ENCODE measurements at places on chromosomes 11 and 22.

DNA sequence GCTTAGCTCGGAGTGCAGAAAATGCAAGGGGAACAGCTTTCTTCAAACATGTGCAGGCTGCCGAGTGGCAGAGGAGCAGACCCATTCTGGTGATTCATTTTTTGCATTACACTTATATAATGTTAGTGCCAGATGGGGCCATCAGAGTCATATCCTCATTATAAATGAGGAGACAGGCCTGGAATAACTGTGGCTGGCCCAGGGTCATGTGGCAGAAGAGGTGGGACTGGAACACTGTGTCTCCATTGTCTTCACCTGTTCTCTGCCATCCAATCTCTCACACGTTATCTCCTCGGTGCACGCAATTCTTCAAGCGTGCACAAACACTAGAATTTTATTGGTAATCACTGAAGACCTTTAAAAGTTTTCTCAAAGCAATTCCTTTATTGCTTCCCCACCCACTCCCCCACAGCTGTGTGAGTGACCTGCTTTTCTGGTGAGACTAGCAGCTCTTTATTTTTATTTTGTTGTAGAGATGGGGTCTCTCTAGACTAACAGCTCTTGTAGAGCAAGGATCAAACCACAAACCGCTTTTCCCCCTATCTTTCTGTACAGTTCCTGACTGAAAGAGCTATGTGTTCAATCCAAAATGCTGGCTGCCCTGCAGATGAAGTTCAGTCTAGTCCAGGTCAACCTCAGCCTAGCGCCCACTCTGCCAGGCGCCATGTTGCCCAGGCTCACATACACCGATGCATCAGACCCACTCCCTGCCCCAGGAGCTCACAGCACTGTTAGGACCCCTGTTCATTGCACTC lies 75.3 kb downstream of the ST3GAL4 start:
- DNase-seq: no peak

DNA sequence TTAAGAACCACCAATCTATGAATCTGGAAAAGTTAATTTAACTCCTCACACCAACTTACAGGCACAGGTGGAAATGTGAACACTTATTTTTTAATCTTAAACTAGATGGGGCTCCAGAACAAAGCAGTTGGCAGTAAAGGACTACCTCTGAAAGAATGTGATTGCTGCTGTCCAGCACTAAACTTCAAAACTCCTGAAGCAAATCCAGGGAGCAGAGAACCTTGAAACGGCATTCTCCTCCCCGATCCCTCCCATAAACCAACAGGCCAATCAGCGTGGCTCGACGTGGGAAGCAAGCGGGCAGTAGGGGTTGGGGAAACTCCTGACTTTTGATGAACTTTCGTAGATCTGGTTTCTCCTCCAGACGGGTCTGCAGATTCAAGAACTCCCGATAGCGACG lies 5.0 kb downstream of the SNX19 start:
- DNase-seq: no peak

- DNase-seq: no peak
Measured at GRCh38 chr11:35334385-35335090, 84.8 kb downstream of the SLC1A2 start.

- DNase-seq: no peak
Measured at GRCh38 chr22:30182350-30182745, 64.2 kb downstream of the LIF start.

DNA sequence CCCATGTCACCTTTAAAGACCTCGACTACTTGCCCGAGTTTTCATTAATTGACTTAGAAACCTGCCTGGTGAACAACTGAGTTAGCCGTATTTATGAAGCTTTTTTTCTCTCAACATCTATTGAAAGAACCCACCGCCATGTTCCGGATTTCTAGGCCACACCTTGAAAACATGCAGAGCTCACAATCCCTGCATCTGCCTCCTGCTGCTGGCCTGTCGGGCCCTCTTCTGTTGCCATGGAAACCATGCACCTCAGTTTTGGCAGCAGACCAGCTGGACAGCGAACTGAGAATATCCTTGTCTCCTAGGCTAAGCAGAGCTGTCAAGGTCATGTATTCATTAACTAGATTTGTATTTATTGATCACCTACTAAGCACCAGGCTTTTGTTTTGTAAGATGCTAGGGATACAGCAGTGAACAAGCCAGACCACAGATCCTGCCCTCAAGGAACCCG lies 4.3 kb upstream of the PATZ1 start:
- DNase-seq: no peak

DNA sequence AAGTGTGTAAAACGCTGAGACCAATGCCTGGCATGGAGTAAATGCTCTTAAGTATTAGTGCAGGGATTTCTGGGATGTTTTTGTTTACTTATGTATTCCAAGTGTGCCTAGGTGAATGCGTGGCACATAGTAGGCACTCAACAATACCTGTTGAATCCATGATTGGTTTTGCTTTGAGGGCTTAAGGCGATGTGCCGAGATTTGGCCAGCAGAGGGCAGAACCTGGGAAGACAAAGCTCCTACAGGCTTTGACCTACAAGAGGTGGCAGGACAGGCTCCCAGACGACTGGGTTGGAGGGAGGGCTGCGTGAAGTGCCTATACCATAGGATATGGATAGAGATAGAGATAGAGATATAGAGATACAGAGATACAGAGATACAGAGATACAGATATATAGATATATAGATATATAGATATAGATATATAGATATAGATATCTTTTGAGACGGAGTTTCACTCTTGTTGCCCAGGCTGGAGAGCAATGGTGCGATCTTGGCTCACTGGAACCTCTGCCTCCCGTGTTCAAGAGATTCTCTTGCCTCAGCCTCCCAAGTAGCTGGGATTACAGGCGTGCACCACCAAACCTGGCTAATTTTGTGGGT lies 13.9 kb downstream of the KCNE3 start:
- DNase-seq: peak; percentile 46

- DNase-seq: no peak
Measured at GRCh38 chr11:96287822-96288439, 55.1 kb downstream of the MAML2 start.

GRCh38 chr11:76025068-76025467 lies 181.2 kb downstream of the WNT11 start:
- DNase-seq: no peak

- no peak for DNase-seq
Measured at GRCh38 chr11:113578033-113578380, 102.8 kb upstream of the DRD2 start.

DNA sequence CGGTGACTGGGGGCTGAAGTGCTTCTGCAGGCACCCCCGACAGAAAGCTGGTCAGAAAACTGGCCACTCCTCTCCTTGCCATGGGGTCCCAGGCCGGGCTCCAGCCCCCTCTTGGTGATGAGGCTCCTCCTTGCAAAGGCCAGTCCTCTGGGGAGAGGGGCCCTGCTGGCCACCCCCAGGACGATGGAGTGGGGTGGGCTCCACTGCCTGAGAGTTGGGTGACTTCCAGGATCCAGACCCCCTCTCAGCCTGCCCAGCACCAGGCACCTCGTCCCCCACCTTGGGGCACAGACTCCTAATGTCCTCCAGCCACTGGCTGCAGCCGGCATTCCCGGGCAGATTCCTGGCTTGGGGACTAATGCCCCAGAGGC lies 441 bp upstream of the RPS6KA4 start:
- no peak for DNase-seq

- no peak for DNase-seq
Measured at GRCh38 chr22:26585104-26585790, 4.7 kb downstream of the TPST2 start.

DNA sequence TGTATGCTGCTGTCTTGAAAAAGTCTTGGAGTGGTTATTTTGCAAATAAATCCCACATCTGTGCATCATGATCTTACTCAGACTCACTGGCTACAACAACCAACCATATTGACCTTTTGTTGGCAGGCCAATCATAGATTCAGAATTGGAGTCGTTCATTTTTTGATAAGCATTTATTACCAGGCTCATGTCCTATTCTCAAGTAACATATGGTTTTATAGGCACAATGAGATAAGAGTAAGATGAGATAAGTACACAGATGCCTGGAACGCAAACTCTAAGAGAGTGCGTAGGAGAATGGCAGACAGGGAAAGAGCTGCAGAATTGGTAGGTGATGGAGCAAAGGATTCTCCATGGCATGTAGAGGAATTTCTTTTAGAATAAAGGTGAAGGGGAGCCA lies 71.6 kb upstream of the SLC5A12 start:
- no peak for DNase-seq

- DNase-seq: no peak
Measured at GRCh38 chr11:118607401-118608359, at the start of gene PHLDB1. Gene PHLDB1 (plus strand): TSS chr11:118607615. CDS start chr11:118613837, 6,222 bp downstream.

- no peak for DNase-seq
Measured at GRCh38 chr22:42820045-42820763, 36.9 kb downstream of the ARFGAP3 start.

DNA sequence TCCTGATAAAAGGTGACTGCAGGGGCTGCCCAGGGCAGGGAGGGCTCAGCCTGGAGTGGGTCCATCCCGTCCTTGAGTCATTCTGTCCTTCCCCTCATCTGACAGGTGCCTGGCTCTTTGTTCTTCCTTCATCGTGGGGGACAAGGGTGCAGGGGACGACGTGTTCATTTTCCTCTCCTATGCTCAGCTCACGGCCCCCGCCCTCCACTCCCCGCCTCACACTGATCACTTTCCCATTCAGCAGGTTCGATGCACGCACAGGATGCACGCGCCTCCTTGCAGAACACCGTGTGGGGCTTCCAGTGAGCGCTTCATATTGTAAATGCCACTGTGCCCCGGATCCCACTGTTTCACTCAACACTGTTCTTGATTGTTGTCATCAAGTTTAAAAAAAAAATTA lies 32.7 kb upstream of the SHANK2 start:
- no peak for DNase-seq

DNA sequence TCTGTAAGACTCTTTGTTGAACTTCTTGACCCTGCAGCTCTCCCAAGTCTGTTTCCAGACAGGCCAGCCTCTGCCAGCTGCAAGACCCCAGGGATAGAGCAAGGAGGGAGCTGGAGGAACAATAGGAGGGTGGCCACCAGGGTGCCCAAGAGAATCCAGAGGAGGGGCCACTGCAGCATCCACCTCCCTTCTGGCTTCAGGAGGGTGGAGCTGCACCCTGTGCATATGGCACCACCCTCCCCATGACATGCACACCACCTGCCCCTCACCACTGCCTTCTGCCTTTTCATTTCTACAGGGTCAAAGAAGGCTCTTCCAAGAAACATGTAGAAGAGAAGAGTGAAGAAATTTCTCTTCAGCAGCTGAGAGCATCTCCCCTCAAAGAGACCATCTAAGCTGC lies 20.1 kb upstream of the POLA2 start:
- no peak for DNase-seq

GRCh38 chr11:130478204-130478701 lies 29.8 kb downstream of the ADAMTS15 start:
- DNase-seq: no peak

GRCh38 chr11:79150320-79150719 lies 290.5 kb downstream of the TENM4 start:
- DNase-seq: no peak

- DNase-seq: no peak
Measured at GRCh38 chr22:35638410-35638809, 9.8 kb upstream of the APOL6 start.

Measured in activated CD8-positive, alpha-beta memory T cell treated with anti-CD3 and anti-CD28 coated beads for 1 hour (primary cell).